ENCODE measurements at places on chromosomes 4 and X.

DNA sequence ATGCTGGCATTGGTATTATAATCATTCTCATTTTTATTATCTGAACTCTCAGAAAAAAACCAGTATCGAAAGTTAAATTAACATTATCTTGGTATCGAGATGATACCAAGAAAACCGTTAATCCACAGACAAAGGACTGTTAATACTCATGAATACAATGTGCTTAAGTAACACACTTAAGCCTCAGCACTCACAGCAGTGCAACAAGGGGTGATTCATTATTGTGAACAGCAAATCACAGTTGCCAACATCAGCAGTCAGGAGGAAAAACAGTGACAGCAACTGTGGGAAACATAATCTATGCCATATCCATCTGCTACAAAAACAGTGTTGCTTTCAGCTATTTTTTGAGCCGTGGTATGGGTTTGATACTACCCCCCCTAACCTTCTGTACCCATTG lies 210.9 kb upstream of the ATOH1 start:
- no peak for DNase-seq

DNA sequence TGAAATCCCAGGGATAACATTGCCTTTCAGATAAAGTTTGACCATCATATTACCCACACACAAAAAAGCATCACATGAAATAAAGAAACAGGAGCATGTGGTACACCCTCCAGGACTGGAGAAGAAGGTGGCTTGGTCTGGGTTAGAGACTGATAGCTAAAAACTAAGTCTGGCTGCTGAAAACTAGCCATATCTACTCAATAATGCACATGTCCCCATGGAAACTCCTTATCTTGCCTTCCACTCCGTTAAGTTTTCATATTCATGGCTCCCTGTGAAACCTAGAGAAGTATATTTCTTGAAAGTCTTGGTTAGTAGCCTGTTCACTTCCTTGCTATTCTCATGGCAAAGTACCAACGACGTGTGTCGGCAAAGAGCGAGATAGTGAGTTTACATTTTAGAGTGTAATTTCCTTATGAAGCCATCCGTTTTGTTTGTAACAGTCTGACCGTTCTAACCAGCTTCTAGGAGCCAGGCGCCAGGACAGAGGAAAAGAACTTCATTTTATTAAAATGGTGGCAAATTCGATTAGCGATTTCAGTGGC lies 6.7 kb upstream of the DCTD start:
- DNase-seq = no peak

DNA sequence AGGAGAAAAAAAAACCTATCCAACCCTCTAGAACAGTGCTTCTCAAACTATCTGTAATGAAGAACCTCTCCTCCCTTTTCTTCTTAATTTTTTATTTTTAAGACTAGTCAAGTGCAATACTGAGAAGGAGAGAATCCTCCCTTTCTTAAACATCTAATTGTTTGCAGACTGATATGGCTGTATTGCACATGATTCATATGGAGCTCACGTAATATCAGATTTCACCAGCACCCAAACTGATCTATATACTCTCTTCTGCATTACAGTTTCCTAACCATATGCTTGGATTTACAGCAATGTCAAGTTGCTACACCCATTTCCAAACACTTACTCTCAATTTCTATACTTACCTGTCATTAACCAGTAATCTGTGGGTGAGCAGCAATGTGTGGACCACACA lies 9.5 kb downstream of the PRMT9 start:
- no peak for DNase-seq

DNA sequence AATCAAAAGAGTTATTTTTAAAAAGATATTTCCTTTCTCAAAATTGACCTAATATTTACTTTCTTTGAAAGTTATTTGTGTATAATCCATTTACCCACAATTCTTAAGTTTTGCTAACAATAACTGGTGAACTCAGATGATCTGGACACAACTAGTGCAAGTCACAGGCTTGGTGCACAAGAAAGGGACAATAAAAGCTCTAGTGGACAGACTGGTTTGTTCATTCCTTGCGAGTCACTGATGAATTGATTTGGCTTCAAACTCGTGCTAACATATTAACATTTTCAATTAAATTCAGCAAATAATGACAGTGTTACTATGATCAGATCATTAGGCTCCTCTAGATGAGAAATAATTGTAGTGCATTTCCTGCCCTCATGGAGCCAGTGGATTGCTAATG lies 169.2 kb downstream of the BMPR1B start:
- DNase-seq = no peak

- no peak for DNase-seq
Observed at GRCh38 chrX:133555782-133556458, 140.6 kb upstream of the GPC4 start.
